Astrocyte (in vitro differentiated cells and primary cell): ENCODE measurements at places on chromosomes 5 and 9.

- no peaks in the 10 kb centered on the region for H3K27me3 ChIP-seq
- peaks cover 1% of the 10 kb centered on the region for H3K4me1 ChIP-seq
- no peak overlapping the region for H3K4me3 ChIP-seq
- DNase-seq = peak; percentile 39
- no peak overlapping the region for H3K27ac ChIP-seq
- no peaks in the 10 kb centered on the region for H3K36me3 ChIP-seq
Measured at GRCh38 chr5:171771856-171772255, 13.8 kb upstream of the SMIM23 start.

DNA sequence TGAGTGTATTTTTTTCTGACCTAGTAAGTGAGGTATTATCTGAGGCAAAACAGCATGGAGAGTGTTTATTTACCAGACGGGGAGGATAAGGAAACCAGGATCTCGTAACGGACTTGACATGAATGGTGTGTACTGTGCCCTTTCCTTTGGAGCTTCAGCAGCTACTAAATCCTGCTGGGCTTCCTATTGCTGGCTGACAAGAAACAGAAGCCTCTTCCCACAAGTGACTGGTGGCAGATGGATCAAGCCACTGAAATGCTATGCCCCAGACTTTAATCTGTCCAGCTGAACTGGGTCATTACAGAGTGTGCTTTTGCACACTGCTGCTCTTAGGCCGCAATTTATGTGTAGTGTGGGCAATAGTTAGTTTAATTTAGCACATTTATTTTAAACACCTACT is 162.7 kb upstream of the MRPS30 start:
- H3K27ac ChIP-seq = no peak overlapping the region
- DNase-seq = no peak
- H3K4me3 ChIP-seq = no peak overlapping the region
- H3K36me3 ChIP-seq = no peaks in the 10 kb centered on the region
- no peaks in the 10 kb centered on the region for H3K4me1 ChIP-seq

DNA sequence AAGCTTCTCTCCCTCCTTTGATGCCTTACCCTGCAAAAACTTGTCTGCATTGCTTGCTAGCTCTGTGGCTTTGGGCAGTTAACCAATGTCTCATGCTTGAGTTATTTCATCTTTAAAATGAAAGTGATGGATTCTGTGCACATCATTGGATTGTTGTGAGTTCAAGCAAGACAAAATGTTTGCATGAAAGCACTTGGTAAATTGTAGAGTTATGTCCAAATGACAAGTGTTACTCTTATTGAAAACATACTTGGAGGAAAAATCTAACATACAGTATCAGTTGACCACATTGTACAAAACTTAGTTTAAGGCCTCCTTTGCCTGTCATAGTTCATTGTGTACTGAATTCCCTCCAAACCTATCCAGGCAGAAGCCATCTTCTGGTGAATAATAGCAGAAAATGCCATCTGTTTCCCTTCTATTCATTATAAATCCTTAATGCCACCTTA is 30.0 kb downstream of the TGFBR1 start:
- peaks cover 8% of the 10 kb centered on the region for H3K4me1 ChIP-seq
- peaks cover 3% of the 10 kb centered on the region for H3K36me3 ChIP-seq
- H3K27ac ChIP-seq = no peak overlapping the region
- peak; percentile 84 for DNase-seq
- H3K4me3 ChIP-seq = no peak overlapping the region
- H3K27me3 ChIP-seq = no peaks in the 10 kb centered on the region

DNA sequence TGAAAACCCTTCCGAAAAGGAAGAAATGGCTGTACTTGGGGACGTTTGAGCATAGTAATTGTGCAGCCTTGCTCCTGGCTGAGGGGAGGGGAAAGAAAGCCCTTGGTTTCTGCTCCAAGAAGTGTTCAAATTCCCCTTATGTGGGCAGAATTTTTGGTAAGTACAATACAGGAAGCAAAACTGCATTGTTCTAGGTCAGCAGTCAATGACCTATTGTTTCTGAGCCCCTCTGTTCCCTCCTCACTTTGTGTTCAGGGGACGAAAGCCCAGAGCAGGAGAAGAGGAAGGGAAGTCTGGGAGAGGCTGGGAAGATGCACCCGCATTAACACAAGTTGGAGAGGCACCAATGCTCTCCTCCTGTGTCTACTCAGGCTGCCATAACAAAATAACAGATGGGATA is 11.9 kb downstream of the BASP1 start:
- DNase-seq = no peak
- H3K27ac ChIP-seq = peak overlapping the region; percentile 62
- peaks cover 30% of the 10 kb centered on the region for H3K36me3 ChIP-seq
- peaks cover 46% of the 10 kb centered on the region for H3K4me1 ChIP-seq
- H3K4me3 ChIP-seq = no peak overlapping the region
- H3K27me3 ChIP-seq = no peaks in the 10 kb centered on the region

DNA sequence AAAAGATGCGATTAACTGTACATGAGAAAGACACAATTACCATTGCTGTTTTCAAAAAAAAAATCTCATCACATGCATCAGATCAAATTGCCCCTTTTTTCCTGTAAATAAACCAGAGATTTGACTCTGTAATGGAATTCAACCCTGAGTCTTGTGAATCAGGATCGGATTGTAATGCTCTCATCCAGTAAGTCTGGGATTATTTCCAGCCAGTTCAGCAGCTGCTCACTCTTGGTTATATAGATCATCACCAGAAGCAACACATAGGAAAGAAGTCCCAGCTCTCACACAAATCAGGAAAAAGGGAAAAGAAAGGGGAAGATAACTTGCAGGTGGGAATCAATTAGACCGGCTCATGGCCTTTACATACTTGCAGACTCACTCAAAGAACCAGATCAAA is 97.8 kb upstream of the SPOCK1 start:
- no peaks in the 10 kb centered on the region for H3K36me3 ChIP-seq
- no peak overlapping the region for H3K4me3 ChIP-seq
- H3K4me1 ChIP-seq = no peaks in the 10 kb centered on the region
- H3K27ac ChIP-seq = no peak overlapping the region

- DNase-seq = peak; percentile 83
- H3K4me3 ChIP-seq = peak overlapping the region; percentile 12
- H3K27me3 ChIP-seq = no peaks in the 10 kb centered on the region
- peak overlapping the region; percentile 49 for H3K27ac ChIP-seq
- peaks cover 29% of the 10 kb centered on the region for H3K4me1 ChIP-seq
Measured at GRCh38 chr5:68344447-68345111, 129.0 kb downstream of the PIK3R1 start.

GRCh38 chr5:150640311-150641005 is at the start of gene SYNPO:
Gene SYNPO (plus strand): TSS chr5:150640660. CDS start chr5:150648276, 7,616 bp downstream.
- no peaks in the 10 kb centered on the region for H3K36me3 ChIP-seq
- H3K4me3 ChIP-seq = peak within 1 kb of the TSS; percentile 62
- peaks cover 93% of the 10 kb centered on the region for H3K4me1 ChIP-seq
- DNase-seq = peak; percentile 96
- no peaks in the 10 kb centered on the region for H3K27me3 ChIP-seq

DNA sequence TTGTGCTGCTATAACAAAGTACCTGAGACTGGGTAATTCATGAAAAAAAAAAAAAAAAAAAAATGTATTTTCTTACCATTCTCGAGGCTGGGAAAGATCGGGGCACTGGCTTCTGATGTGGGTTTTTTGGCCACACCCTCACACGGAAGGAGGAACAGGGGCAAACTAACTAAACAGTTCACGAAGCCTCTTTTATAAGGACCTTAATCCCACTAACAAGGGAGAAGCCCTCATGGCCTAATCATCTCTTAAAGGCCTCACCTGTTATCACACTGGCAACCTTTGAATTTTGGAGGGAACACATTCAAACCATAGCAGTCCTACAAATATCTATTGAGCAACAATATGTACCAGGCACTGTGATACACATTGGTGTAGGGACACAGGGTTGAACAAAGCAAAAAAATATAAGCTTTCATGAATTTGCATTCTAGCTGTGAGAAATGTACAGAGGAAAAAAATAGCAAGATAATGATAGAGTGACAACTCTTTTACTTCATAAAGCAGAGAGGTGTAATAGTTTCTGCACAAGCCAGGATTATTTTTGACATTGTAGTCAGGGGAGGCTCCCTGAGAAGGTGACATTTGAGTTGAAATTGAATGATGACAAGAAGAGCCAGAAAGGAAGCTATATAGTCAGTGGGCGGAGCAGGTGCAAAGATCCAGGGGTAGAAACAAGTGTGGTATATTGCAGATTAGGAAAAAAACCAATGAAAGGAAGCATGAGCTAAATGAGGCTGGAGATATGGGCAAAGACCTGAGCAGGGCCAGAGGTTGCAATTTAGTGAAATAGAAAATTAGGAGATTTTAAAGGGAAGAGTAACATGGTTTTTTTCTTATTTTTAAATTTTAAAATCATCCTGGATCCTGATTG is 68.1 kb upstream of the GRAMD2B start:
- H3K27ac ChIP-seq = peak overlapping the region; percentile 92
- no peak for DNase-seq
- H3K4me1 ChIP-seq = peaks cover 27% of the 10 kb centered on the region
- H3K27me3 ChIP-seq = no peaks in the 10 kb centered on the region
- H3K4me3 ChIP-seq = no peak overlapping the region

- H3K27me3 ChIP-seq = peaks cover 2% of the 10 kb centered on the region
- DNase-seq = no peak
- H3K4me1 ChIP-seq = peaks cover 6% of the 10 kb centered on the region
Measured at GRCh38 chr5:72034770-72035169, 72.5 kb upstream of the MAP1B start.

DNA sequence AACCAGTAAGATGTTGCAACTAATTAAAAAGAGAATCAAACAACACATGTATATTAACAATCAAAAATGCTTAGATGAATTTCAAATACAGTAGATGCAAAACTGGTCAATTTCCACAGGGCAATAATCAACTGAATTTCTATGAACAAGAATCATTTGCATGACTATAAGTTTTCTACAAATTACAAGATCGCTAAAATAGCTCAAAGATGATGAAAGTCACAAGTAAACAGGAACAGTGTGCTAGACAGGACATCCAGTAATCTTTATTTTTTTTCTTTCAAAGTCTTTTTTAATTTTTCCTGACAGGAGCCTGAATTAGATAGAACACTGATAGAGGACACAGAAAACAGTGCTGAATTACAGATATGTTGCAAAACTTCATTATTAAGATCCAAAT is 608.2 kb upstream of the DAB2 start:
- no peak overlapping the region for H3K27ac ChIP-seq
- H3K4me3 ChIP-seq = no peak overlapping the region
- H3K36me3 ChIP-seq = no peaks in the 10 kb centered on the region
- no peak for DNase-seq
- no peaks in the 10 kb centered on the region for H3K4me1 ChIP-seq
- H3K27me3 ChIP-seq = no peaks in the 10 kb centered on the region

DNA sequence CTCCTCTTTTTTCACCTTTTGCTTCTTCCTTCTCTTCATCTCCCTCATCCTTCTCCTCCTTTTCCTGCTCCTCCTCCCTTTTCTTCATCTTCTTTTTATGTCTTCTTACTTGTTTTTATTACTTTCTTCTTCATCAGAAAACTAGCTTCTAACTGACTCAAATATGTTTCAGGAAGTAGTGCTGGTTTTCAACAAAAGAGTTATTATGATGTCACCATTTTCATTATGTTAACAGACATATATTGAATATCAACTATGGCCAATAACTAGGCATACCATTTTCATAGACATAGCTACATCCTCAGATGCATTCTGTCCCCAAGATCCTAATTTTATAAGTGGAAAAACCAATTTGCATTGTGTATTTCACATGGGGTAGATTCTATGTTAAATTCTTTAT is 252.9 kb upstream of the PAPPA start:
- H3K4me3 ChIP-seq = no peak overlapping the region
- DNase-seq = no peak
- no peak overlapping the region for H3K27ac ChIP-seq
